ENCODE measurements at places on chromosomes 3 and 15.

GRCh38 chr3:13006216-13006990 lies 66.8 kb downstream of the IQSEC1 start:
- no peak for DNase-seq

- DNase-seq = no peak
Measured at GRCh38 chr3:168024537-168024941, 71.2 kb downstream of the GOLIM4 start.

GRCh38 chr3:123653221-123653682 lies 68.4 kb upstream of the HACD2 start:
- peak; percentile 44 for DNase-seq

- peak; percentile 35 for DNase-seq
Measured at GRCh38 chr15:94670438-94671034, 439.2 kb downstream of the MCTP2 start.

DNA sequence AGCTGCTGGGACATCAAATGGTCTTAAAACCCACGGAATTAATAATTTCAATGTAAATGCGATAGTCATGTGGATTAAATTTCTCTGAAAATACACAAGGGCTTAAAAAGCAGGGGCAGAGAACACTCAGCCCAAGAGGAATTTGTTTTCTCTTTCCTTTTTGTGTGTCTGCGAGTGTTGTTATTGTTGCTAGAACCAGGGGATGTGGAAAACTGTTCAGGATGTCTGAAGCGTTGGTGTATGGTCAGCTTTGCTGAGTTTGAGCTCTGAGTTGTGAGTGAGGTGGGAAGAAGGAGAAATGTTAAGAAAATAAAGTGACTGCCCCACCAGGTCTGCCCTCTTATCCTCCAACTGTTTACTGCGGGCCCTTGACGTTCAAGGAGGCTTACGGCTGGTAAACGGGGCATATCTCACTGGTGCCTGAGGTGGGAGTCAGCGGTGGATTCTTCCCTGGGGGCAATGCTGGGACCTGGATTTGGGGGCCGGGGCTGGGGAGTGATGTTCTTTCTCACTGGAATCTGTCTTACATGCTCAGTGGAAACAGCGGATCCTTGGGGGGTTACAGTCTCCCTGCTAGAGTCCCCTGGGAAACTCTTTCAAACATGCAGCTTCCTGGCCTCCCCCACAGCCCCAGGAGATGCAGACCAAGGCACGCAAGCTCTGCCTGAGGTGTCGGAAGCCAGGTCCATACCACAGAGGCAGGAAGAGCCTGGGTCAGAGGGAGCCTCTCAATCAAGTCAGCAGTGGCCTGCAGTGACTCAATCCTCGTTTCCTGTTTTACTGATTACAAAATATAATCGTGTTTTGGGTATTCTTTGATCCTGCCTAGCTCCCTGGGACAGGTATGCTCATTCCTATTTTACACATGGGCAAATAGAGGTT lies 41.8 kb downstream of the ITGA11 start:
- DNase-seq = no peak

- DNase-seq = no peak
Measured at GRCh38 chr3:1661839-1662238, 436.8 kb upstream of the CNTN4 start.

DNA sequence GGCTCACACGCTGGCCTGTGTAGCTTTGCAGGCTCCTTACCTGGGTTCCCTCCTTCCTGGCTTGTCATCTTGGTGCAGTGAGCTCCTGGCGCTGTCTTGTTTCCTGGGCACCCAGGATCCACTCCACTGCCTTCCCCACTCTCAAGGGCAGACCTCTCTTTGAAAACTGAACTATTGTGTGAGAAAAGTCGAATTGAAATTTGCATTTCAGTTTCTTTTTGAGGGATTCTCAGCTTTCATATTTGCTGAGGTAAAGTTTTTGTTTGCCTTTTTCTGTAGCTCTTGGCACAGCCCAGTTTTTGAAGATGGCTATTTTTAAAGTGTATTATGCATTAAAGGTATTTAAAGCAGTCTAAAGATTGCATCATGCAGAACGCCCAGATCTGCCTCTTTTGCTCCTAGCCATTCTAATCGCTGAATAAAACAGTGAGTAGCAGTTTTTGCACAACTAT lies 70.1 kb downstream of the CCK start:
- no peak for DNase-seq

- DNase-seq = no peak
Measured at GRCh38 chr3:21668012-21668411, 83.0 kb downstream of the ZNF385D start.

DNA sequence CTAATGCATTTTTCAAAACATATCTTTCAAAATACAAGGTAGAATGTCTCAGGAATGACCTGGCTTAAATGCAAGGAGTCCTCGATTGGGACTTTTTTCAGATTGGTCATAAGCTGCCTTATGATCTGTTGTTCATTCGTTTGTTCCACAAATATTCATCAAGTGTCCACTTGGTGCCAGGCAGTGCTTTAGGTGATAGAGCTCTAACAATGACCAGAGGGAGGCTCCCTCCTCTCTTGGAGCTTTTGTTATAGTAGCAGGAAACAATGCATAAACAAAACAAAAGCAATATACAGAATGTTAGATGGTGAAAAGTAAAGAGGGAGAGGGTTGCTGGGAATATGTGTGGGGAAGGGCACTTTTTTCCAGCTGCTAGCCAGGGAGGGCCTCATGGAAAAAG lies 156.1 kb downstream of the MCTP2 start:
- DNase-seq = no peak

GRCh38 chr3:56119575-56120349 lies 348.5 kb downstream of the ERC2 start:
- DNase-seq = no peak

DNA sequence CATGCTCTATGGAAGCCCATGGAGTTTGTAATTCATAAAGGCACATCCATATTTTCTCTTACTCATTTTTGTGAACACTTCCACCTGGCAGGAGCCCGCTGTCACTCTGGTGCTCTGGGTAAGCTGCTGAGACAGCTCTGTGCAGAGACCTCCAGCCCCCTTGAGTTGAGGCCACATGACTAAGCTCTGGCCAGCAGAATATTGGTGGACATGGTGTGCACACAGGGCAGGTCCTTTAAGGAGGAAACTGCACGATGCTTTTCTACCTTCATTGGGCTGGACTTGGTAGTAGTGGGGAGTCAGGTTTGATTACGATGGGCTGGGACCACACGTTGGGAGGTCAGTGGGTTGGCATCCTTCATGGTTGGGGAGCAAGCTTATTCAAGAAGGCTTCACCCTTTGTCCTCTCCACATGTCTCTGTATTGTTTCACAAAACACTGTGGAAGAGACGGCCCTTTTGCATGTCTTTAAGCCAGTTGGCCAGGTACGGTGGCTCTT lies 29.0 kb downstream of the CCNB2 start:
- DNase-seq = no peak

- DNase-seq = no peak
Measured at GRCh38 chr3:11629716-11630115, 14.0 kb downstream of the VGLL4 start.

- DNase-seq = no peak
Measured at GRCh38 chr3:169071003-169071402, 592.5 kb downstream of the MECOM start.
